ENCODE measurements at places on chromosomes 12 and 14.

- DNase-seq, result no peak
Measured at GRCh38 chr14:81273521-81273920, 52.8 kb upstream of the GTF2A1 start.

- no peak for DNase-seq
Measured at GRCh38 chr12:79375050-79375449, 315.7 kb downstream of the PAWR start.

GRCh38 chr14:76770521-76771436 lies 9.5 kb downstream of the VASH1 start:
- DNase-seq, result no peak

- DNase-seq, result no peak
Measured at GRCh38 chr12:130983328-130984017, 29.8 kb downstream of the ADGRD1 start.

DNA sequence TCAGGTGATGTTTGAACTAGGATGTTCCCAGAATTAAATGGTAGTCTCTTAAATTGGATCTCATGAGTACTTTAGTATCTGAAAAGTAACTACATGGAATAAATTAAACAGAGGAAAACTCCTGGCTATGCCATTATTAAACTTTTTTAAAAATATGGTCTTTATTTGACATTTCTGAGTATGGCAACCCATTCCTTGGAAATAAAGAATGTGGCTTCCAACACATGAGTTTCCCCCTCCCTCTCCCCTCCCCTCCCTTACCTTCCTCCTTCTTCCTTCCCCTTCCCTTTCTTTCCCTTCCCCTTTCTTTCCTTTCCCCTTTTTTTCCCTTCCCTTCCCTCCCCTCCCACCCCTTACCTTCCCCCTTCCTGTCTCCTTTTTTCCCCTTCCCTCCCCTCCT lies 940.2 kb downstream of the DIO2 start:
- no peak for DNase-seq

DNA sequence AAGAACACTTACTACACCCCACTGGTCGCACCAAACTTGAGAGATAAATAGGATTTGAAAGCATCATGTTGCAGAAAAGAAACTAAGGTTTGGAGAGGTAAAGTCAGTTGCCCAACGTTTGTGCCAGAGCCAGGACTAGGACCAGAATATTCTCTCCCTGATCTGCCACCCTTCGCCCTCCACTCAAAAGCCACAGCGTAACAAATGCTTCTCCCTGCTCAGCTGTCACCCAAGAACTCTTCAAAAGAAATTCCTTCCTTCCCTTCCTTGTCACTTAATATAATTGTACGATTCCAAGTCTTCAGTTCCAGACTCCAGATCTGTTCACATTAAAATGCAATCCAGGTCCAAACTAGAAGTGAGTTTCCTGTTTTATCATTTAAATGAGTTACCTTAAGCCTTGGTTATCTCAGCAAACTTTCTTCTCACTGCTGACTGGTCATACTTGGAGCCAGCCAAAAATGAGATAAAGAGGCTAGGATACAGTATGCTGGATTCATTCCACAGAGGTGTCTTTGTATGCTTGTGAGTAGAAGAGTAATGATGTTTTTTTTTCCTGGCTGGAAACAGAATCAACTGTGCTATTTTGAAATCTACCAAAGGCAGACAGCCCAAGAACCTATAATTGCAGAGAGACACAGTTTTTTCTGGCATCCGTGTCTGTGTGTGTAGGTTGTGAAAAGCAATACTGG lies 12.8 kb upstream of the PPFIBP1 start:
- no peak for DNase-seq

DNA sequence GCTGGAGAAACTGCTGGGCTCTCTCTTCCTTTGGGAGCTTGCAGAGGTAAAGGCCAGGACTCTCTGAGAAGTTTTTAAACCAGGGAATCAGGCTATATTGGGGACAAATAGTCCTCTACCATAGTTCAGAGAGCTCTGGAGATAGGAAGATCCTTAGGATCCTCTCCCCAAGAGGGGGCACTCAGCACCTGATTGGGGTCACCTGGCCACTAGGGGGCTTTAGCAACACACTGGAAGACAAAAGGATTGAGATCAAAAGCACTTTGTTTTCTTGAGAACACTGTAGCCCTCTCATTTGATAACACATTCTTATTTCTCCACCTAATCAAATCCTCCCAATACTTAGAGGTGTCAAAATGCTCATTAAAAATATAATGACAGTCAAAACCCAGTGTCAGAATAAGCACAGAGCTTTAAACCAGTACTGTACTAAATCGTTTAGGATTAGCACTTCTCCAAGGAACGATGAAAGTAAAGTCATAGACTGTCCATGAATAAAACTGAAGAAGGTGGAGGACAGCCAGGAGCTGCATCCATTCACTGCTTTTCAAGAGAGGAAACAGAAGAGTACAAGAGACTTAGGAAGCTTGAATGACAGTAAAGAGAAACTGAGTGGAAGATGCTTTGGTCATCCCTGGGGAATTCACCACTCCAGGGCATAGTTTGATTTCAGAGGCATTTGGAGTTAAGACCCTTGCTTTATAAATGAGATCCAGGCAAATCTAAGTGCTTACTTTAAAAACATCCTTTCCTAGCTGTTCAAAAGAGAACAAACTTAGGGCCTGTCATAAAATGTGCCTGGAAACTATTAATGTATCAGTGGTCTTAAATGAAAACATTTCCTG lies 26.5 kb downstream of the BMP4 start:
- DNase-seq, result peak; percentile 13

DNA sequence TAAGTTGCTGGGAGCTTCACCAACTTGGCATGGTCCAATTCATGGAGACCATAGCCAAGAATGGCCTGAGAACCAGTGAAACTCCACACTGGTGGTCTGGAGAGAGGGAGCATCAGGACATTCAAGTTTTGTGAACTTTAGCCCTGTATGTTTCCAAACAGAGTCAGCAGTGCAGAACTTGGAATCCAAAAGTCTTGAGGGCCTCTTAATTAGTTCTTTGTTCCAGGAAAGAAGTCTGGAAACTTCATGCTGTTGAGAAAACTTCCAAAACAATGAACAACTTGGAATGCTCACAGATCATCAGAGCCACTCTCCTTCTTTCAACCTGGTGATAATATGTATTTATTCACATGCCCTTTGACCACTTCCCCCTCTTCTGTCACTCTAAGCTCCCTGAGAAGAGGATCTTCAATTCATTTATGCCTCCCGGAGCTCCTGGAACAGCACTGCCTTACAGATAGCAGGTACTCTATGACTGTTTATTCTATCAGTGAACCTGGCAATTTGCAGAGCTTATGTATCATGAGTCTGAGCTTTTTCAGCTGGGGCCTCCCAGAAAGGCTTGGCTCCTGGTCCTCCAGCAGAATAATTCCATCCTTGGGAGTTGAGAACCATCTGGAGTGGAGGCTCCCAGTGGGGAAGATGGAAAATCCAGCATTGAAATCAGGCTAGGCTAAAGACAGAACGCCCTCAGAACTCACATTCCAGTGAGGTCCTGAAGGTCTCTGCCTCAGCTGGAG lies 191.4 kb downstream of the KTN1 start:
- no peak for DNase-seq

DNA sequence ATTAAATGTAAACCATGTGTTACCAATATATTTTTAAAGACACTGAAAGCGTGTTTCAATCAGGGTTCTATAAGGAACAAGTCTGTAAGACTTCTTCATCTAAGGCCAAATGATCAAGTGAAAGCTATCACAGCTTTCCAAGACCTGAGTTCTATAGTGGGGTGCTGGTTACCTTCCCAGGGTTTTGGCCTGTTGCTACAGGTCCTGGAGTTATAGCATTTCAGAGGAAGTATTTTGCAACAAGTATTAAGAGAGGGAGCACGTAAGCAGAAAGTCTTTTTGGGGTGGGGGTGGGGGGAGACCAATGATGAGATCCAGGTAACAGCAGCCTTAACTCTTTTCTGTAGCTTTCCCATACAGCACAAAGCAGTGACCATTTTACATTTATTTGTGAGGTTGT lies 43.8 kb downstream of the FOXN3 start:
- no peak for DNase-seq

GRCh38 chr12:6266971-6267721 lies 43.3 kb upstream of the PLEKHG6 start:
- DNase-seq, result no peak

DNA sequence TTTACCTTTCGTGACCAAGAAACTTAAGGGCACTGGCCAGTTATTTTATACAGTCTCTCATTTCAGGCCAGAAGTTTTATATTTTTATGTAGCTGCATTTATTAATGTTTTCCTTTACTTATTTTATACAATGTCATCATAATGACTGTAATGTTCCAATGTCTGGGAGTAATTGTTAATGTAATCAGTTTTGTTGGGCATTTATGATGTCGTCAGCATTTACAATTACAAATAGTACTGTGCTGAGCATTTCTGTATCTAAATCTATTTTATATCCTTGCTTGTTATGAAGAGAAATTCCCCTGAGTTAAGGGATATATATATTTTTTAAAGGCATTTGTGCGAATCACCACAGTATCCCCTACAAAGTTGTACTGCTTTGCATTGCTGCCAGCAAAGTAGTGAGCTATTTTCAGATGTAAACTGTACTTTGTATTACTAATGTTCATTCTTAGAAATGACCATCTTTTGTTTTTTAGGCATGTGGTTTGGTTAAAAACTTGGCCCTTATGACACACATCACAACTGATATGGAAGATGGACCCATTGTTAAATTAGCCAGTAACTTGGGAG lies 74.4 kb downstream of the POLR3B start:
- no peak for DNase-seq

DNA sequence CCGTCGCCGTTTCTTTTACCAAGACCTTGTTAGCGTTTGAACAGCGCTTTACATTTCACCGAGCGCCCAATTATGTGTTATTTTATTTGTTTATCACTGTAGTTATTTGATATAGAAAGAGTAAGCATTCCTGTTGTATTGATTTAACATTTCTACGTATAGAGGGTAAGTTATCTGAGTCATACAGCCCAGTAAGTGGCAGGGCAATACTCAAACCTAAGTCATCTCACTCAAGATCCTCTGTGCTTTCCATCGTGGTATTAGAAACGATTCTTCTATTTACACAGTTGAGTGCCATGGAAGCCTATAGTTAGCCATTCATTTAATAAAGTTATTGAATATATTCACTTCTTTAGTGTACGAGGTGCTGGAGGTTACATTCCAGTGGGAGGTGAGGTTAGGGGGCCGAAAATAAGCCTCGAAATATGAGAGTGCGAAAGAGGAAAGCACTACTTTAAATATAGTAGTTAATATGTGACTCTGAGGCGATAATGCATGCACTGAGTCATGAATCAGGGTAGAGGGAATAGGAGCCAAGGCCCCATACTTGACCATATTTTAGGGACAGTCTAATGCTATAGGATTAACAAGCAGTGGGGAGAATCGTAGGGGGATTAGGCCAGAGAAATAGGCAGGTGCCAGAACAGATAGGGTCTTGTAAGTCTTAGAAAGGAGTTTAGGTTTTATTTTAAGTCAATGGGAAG lies 629 bp downstream of the RAD51AP1 start:
- no peak for DNase-seq

DNA sequence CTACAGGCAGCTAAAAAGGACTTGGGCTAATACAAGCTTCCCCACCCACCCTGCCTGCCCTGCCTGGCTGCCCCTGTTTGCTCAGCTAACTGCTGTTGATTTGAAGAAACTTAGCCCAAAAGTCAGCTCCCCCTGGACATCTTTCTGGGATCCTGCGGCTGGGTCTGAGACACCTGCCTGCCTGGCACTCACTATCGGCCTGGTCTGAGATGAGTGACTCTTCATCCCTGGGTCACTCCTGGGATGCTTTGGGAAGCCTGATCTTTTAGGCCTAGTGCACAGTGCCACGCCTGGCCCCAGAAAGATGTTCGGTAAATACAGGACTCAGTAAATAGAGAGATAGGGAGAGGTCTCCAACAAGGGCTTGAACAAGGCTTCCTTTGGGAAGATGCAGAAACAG lies 211.3 kb upstream of the DIO3 start:
- DNase-seq, result no peak

- no peak for DNase-seq
Measured at GRCh38 chr12:53410951-53411350, 12.7 kb upstream of the AMHR2 start.

DNA sequence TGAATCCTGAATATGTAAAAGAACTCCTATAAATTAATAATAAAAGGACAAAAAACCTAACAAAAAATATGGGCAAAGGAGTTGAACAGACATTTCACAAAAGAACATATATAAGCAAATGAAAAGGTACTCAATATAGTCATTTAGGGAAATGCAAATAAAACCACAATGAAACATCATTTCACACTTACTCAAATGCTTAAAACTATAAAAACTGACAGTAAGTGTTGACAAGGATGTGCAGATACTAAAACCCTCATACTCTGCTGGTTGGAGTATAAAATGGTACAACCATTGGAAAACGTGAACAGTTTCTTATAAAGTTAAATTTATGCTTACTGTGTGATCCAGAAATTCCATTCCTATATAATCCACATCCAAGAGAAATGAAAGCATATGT lies 247.1 kb downstream of the GXYLT1 start:
- no peak for DNase-seq

- peak; percentile 14 for DNase-seq
Measured at GRCh38 chr14:99037777-99038430, 234.1 kb downstream of the BCL11B start.

- DNase-seq, result no peak
Measured at GRCh38 chr12:103105971-103106597, 148.6 kb downstream of the ASCL1 start.

GRCh38 chr12:30880061-30880460 lies 46.5 kb upstream of the TSPAN11 start:
- no peak for DNase-seq

- DNase-seq, result no peak
Measured at GRCh38 chr14:56224691-56225681, 106.8 kb downstream of the PELI2 start.

DNA sequence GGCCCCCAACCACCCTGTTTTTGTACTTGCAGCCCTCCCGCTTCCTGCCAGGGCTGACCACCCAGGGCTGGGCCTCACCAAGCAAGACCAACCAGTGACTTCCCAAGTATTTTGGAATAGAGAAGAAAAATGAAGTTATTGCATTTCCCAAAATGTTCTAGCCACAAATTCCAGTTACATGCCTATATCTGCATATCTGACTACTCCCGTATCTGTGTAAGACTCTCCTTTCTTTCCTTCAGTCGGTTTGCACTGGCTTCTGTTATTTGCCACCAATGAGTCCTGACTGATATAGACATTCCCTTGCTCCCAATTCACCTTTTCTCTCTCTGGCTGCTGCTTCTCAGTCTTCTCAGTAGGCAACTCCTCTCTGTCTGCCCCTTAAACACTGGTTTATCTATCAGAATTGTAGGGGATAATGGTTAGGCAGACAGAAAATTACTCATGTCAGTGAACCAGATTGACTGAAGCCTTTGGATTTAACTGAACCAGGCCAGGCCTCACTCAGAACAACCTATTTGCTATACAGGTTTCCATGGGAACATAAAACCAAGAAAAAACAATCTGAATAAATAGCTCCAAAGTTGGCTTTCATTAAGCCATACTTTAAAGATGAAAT lies 85.3 kb downstream of the SPTSSA start:
- DNase-seq, result no peak

- DNase-seq, result no peak
Measured at GRCh38 chr12:805022-805632, 52.7 kb downstream of the WNK1 start.

DNA sequence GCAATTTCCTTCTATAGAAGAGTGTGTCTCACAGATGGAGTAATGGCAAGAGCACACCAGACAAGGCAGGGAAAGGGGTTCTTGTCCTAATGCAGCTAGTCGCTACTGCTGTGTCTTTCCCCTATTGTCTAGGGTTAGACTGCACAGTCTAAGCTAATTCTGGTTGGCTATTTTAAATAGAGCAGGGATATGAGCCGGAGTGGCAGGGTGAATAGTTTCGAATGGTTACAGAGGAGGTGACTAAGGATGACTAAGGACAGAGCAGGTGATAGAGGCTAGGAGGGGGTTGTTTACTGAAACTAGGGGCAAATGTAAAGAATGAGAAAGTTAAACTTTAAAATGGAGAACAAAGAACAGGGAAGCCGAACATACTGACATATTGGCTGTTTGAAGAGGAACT lies 25.6 kb upstream of the CPNE8 start:
- peak; percentile 3 for DNase-seq
